Tibial nerve (tissue), 4 donors: ENCODE measurements at places on chromosomes 4 and X. TPM values are rescaled to one million over a fixed set of nuclear protein-coding genes. Genes with fewer than 3 reads are reported as not detected.

Gene CT47B1
- not detected for total RNA-seq

Gene TCEANC
- total RNA-seq, result 5.9 TPM

Gene AREG
- total RNA-seq, result 4.8 TPM

DNA sequence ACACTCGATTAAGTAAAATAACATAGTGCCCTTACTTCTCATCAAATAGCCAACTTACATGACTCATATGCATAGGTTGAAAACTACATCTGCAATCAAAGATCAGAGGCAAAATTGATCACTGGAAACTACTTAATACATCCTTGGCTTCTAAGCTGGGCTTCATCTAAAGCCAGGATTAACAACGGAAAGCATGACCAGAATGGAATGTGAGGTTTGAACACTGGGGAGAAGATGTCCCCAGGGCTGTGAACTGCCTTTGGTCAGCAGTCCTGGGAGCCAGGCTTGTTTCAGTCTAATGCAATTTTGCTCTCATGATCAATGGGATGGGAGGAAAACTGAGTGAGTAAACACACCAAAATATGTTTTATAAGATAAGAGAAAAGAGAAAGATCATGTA, 192.5 kb upstream of the TTC29 start:
- DNase-seq, result no peak

DNA sequence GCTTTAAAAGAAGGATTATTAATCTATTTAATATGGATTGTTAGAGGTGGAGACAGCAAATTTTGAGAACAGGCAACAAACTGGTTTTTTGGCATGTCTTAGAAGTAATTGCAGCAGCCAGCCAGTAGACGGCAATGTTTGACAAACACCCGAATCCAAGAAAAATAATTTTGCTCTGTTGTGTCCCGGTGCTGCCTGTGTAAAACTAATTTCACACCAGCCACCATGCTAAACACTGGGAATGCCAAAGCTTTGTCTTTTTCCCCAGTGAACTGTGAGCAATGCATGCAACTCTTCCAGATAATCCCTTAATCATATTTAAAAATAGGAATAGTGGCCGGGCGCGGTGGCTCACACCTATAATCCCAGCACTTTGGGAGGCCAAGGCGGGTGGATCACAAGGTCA, 25.9 kb downstream of the SMIM31 start:
- DNase-seq, result no peak

DNA sequence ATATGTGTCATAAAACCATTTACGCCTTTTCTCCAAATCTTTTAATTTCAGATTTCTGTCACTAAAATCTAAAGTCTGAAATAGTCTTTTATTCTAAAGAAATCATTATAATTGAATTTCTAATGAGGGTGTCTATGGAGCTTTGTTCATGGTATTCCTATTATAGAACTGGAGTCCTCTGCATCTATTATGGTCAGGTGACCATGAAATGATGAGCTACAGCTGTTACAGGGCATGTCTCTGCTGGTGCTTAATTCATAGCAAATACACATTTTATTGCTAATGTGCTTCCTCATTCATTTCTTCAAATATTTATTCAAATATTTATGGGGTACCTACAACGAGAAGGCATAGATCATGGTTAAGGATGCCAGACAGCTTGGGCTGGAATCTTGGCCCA, 126.1 kb downstream of the NAA11 start:
- no peak for DNase-seq

DNA sequence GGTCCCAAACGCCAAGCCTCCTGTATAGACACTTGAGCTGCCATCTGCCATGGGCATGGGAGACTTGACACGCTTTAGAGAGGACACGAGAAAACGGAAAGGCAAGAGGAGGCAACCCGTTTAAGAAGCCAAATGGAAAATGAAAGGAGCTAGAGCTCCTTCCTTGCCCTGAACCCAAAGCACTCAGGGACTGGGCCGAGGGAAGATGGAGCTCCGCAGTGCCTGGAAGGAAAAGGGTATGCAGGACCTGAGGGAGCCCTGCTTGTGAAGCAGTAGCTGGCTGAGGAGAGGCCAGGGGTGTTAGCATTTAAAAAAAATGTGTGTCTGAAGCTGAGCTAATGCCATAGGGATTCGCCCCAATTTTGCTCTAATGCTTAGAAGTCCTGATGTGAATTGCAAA, 15.1 kb downstream of the MCF2 start:
- DNase-seq, result no peak
